Activated naive CD4-positive, alpha-beta T cell treated with Interleukin-2 at 50 U/mL for 16 hours (primary cell): ENCODE measurements at places on chromosomes 11 and 22.
A peak's percentile ranks its signal among the peaks of the same experiment; 100 is the strongest.

GRCh38 chr11:35163209-35163608, 24.2 kb downstream of the CD44 start:
- DNase-seq, result no peak

DNA sequence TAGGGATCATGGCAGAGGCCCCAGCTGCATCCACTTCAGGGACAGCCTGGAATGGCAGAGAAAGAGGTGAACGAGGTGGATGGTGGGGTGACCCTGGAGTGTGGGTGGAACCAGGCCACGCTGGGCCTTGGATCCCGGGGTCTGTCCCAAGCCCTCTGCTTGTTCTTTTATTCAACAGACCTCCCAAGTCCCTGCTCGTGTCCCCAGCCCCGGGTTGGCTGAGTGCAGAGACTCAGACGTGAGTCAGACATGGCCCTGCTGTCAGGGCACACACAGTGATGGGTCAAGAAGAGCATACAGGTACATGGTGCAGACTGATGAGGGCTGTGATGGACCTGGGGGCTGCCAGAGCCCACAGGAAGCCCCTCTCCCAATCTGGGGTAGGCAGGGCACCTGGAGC, 6.6 kb downstream of the ARHGAP8 start:
- DNase-seq, result no peak

DNA sequence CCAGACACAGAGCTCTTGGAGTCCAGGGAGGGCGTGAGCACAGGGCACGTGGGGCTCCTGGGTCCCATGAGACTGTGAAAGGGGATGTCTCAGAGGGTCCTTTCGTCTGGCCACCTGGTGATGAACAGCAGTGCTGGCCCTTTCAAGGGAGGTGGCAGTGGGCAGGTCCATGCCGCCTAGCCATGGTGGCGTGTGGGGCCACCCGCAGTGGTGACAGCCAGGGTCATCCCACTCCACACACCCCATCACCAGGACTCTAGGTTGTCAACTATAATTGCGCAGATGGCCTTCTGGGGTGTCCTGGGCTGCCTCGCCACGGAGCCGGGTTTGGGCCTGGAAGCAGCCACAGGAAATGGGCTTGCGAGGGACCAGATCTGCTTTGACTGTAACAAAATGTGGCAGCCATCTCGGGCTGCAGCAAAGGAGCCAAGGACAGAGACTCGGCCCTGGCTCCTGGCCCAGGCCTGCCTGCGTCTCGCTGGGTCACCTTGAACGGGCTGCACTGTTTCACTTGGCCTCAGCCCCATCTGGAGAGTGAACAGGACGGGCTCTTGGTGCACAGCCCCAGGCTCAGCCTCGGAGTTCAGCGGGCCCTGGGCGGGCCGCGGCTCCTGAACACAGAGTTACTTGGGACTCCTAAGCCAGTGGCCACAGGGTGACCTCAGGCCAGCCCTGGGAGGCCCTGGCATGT, 1350.5 kb downstream of the BRD1 start:
- DNase-seq, result no peak

GRCh38 chr22:21823740-21824444, 43.6 kb downstream of the MAPK1 start:
- DNase-seq, result no peak

DNA sequence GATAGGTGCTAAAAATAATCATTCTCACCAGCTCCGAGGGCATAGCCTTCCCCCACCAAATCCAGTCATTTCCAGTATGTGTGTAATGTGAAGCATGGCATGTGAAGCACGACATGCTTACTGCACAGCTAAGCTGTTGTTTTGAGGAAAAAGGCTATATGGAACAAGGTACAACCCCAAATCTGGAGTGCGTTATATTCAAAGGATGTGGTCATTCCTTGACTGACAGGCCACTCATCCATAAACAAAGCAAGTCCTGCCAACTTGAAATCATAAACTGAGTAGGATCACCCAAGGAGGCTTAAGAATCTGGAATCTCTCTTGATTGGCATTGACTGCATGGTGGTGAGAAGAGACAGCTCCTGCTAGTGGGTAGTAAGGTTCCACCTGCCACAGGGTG, 3.7 kb downstream of the MAP6 start:
- no peak for DNase-seq

DNA sequence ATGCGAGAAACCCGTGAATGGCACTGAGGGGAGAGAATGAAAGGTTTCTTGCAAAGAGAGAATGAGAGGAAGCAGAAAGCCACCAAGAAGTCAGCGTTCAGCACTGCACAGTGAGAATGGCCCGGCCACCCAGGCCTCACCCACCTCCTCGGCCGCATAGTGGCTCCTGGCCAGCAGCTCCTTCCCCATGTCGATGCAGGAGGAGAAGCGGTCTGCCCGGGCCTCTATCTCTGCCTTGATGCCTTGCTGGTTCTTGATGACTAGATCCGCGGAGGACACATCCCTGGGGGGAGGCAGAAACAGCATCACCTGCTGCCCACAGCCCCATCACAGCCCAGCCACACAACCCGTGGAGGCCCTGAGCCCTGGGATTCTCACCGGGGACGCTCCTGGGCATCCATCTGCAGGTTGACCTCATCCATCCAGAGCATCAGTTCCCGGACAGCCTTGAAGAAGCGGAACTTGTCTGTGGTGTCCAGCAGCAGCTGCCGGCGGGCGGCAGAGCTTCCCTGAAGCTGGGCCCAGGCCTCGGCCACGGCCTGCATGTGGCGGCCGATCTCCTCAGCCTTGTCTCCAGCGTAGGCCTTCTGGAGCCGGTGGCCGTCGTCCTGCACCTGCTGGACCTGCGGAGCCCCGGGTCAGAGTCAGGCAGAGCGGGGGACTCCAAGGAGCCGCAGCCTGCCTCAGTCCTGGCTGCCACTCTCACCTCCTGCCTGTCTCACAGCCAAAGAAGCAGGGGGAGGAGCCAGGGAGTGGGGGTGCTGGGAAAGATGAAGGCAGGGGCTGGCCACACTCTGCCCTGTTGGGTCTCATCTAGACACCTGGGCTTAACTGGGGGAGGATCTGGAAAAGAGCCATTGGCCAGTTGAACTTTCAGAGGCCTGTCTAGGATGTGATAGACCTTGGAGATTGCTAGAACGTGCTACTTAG, 12.2 kb upstream of the RBM4B start:
- DNase-seq, result no peak

DNA sequence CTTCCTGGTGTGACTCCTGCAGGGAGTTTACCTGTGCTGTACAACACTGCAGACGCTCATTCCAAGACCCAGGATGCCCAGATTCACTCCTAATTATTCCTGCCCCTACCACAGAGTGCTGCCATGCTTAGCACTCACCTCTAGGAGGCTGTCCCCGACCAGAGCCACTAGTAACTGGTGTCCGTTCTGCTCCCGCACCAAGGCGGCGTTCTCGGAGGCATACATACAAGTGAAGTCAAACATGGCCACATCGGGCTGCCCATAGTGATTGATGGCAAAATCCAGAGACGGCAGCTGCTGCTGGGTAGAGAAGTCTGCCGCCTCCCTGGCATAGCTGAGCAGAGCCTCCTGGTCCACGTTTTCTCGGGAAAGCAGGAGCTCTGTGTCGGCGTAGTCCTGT, 122.3 kb upstream of the BID start:
- no peak for DNase-seq

DNA sequence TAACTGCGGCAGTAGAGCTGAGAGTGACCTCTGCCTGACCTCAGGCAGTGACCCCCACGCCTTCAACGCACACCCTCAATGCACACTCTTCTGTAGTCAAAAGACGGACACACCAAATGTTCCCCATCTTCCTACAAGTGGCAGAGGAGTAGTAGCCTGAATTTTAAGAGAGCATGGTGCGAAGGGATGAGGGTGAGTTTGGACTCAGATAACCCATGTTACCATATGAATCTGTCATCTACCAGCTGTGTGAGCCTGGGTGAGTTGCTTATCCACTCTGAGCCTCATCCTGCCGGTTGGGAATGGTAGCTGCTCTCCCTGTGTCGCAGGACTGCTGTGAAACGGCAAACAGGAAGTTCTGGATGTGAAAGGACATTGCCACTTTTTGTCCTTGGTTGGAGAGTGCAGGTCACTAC, 20.6 kb upstream of the ROBO3 start:
- no peak for DNase-seq

GRCh38 chr11:9660886-9661285, 3.0 kb upstream of the SWAP70 start:
- no peak for DNase-seq

DNA sequence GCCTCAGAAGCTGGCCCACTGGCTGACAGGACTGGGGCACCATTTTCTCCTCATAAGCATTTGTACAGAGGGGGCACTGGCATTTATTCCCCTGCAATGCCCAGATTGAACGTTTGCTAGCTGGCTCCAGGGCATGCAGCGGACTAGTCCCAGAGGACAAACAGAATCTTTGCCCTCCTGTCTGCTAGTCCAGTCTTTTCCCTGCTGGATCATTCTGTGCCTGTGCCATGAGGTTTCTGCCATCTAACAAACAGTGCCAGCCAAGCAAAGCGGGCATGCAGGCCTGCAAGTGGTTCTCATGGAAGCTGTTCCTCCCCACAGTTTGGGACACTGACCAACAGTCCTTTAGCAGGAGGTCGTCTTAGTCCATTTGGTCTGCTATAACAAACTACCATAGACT, 53.4 kb downstream of the KCNJ1 start:
- DNase-seq, result no peak

- DNase-seq, result no peak
Measured at GRCh38 chr11:64810891-64811272, 531 bp upstream of the MEN1 start.

DNA sequence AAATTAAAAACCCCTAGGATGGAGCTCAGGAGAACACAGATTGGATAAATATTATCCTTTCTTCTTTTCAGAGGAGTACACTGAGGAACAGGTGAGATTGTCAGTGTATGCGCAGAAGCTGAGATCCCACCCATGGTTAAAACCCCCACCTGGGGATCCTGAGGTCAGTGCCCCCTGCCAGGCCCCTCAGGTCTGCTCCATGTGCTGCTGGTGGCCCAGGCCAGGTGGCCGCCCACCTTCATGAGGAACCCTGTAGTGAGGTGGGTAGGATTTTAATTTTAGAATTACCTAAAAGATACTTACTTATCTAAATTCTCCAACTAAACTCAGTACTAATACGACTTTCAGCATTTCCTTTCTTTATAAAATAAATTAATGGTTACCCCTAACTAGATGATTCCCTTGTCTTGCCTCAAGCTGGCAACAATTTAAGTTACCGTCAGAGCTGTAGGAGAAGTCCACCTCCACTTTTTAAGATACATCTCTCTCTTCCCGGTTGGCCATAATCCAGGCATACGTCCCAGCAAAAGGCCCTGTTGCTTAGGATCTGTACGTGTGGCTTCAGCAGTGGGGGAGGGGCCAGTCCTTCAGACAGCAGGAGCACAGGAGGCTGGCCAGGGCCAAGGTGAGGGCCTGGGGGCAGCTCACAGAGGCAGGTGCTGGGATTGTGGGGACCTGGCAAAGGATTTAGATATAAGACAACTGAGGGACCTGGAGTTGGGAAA, 61.5 kb upstream of the PITPNB start:
- no peak for DNase-seq

- DNase-seq, result no peak
Measured at GRCh38 chr11:111707691-111708067, 58.5 kb downstream of the PPP2R1B start.

DNA sequence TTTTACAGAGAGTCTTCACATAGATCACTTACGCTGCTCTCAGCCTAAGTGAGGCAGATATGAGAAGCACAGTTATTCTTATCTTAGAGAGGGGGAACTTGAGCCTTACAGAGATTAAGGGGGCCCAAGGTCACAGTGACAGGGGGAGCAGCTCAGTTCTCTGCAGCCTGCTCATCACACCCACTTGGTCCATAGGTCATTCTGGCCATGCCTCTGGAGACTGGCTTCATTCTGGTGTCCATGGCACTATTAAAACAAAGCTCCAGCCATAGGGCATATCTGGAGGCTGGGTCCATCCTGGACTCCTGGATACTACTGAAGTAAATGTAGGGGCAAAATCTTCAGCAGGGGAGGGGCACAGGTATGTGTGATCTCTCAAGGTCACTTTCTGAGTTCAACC, 5.9 kb downstream of the SLC5A4 start:
- DNase-seq, result no peak

DNA sequence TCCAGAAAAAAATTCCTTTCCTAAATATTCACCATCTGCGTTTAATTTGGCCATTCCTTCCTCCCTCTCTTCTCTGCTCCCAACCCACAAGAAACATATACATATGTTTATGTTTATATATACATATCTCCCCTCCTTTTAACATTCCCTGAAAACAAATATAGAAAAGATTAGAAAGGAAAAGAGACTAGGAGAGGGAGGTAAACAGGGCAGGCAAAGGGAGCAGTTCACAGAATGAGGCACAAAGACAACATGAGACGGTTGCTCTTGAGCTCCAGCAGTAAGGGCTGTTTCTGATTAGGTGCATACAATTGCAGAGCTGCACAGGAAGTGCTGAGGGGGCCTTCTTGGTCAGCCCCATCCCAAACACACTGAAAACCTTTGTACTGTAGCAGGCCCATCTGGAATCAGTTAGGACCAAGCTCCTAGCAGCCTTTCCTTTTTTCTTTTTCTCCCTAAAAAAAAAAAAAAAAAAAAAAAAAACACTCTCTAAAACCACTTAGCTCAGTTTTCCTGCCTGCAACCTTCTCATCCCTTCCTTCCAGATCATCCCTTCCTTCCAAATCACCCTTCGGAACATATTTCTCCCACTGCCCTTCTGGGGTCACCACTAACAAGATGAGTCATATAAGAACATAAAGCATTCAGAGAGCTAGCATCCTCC, 57.0 kb downstream of the RBFOX2 start:
- no peak for DNase-seq

- DNase-seq, result peak; percentile 67
Measured at GRCh38 chr11:61752117-61752924, at the start of gene MYRF. Gene MYRF (plus strand): TSS chr11:61752636. CDS start chr11:61752745, 109 bp downstream.

DNA sequence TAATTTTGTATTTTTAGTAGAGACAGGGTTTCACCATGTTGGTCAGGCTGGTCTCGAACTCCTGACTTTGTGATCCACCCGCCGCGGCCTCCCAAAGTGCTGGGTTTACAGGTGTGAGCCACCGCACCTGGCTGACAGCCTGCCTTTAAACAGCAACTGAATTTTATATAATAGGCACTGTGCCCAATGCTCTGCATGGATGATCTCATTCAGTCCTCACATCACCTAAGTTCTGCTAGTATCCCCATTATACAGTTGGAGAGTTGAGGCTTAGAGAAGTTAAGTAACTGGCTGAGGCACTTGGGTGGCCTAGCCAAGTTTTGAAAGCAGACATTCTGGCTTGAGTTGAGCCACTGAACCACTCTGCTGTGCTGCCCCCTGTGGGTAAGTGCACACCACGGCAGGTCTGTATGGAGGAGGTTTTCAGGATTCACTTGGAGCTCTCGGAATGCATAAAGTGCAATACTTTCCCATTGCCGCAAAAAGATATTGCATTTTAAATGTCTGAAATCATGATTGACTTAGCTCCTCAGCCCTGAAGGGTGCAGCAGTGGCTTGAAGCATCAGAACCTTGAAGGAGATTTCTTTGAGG, 112.4 kb downstream of the LDLRAD3 start:
- DNase-seq, result no peak

DNA sequence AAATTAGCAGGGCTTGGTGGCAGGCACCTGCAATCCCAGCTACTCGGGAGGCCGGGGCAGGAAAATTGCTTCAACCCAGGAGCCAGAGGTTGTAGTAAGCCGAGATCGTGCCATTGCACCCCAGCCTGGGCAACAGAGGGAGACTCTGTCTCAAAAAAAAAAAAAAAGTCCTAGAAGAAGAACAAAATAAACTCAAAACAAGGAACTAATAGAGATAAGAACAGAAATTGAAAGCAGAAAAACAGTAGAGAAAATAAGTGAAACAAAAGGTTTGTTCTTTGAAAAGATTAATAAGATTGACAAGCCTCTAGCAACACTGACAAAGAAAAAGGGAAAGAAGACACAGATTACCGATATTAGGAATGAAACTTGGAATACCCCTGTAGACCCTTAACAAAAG, 45.1 kb upstream of the CBX7 start:
- DNase-seq, result no peak
